ENCODE measurements at places on chromosomes 5 and 9. TPM values are rescaled to one million over a fixed set of nuclear protein-coding genes. Genes with fewer than 3 reads are reported as not detected.
A peak's percentile ranks its signal among the peaks of the same experiment; 100 is the strongest.

The MARCOL gene
- not detected for total RNA-seq

GRCh38 chr5:35683466-35683865 lies 65.8 kb downstream of the SPEF2 start:
- no peak for DNase-seq

DNA sequence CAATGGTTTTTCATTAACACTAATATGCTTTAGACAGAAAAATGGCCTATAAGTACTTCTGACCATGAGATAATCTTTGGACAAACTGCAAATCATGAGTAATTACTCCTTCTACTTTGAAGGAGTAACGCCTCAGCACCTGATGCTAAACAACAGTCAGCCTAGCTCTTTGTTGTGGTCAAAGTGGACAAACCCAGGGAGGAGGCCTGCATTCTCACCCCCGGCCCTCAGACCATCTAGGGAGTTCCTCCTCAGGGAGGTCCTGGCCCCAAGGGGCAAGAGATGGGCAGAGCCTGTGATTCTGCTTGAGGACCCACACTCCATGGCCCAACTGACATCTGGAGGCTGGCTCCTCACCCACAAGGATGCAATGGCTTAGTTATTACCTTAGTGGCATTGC lies 48.2 kb upstream of the ANGPTL2 start:
- no peak for DNase-seq

GRCh38 chr9:133239533-133240090 lies 30.6 kb upstream of the OBP2B start:
- no peak for DNase-seq

DNA sequence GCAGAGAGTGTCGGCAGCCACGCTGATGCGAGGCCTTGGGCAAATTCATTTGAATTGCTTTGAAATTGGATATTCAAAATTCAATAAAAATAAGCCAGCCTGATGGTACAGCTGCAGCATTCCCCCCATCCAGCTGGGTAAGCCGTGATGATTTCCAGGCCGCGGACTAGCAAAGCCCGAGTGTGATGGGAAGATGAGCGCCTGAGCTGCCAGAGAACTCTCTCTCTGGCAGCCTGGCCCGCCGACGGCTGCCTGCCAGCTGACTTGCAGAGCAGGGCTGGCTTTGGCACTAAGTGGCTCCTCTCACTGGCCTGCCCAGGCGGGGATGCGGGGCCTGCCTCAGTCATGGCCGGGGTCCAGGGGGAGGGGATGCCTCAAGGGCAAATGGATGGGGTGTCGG lies 268.3 kb upstream of the WWC1 start:
- DNase-seq, result no peak

- no peak for DNase-seq
These were observed 198.9 kb upstream of the SLC27A6 start for GRCh38 chr5:128766406-128766805.

The NMUR2 gene
- not detected for total RNA-seq

The MYMK gene
- total RNA-seq, result not detected

The ADGRD2 gene
- not detected for total RNA-seq

GRCh38 chr5:75058986-75059535 lies 6.7 kb upstream of the GCNT4 start:
- DNase-seq, result no peak

The IFNB1 gene
- not detected for total RNA-seq

GRCh38 chr5:139710319-139711066 lies 62.3 kb downstream of the CXXC5 start:
- peak; percentile 73 for DNase-seq

Data from HepG2 (cell line).